ENCODE measurements at places on chromosomes 1 and 21.

GRCh38 chr1:16095447-16095846 is 22.0 kb upstream of the FAM131C start:
- no peak for DNase-seq

DNA sequence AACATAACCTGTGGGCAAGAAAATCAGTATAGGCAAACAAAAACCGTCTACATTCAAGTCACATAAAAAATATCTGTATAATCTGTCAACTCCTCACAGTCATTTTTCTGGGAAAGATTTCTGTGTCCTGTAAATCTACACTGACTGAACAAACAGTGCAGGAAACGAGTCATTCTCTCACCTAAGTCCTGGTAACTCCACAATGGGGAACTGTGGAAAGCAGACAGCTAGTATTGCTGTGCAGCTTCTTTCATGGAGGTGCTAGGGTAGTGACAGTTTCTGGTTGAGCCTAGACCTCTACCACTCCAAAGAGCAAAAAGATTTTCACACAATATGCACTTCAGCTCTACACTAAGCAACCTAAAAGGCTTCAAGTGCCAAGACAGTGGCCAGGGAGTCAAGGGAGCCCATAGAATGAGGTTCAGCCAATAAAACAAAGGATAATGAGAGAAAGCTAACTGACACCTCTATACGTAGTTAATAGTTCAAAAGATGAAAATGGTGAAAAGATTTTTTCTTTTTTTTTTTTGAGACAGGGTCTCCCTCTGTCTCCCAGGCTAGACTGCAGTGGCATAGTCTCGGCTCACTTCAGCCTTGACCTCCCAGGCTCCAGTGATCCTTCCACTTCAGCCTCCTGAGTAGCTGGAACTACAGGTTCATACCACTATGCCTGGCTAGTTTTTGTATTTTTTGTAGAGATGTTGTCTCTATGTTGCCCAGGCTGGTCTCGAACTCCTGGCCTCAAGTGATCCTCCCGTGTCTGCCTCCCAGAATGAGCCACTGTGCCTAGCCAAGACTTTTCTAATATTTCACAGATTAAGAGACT is 5.5 kb downstream of the PTP4A2 start:
- DNase-seq = no peak

GRCh38 chr1:31155216-31155806 is 84.4 kb downstream of the NKAIN1 start:
- no peak for DNase-seq

DNA sequence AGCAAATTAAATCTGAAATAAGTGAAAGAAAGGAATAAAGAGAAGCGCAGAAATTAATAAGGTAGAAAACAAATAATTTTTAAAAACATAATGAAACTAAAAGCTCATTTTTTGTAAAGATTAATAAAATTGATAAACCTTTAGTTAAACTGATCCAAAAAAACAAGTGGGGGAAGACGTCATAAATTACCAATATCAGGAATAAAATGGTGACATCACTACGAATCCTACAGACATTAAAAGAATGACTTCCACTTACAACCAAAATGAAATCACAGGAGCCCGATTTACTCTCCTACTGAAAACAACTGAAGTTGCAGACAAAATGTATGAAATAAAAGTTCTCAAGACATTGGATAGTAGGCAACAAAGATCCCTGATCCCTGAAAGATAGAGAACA is 68.1 kb upstream of the IFFO2 start:
- DNase-seq = no peak

DNA sequence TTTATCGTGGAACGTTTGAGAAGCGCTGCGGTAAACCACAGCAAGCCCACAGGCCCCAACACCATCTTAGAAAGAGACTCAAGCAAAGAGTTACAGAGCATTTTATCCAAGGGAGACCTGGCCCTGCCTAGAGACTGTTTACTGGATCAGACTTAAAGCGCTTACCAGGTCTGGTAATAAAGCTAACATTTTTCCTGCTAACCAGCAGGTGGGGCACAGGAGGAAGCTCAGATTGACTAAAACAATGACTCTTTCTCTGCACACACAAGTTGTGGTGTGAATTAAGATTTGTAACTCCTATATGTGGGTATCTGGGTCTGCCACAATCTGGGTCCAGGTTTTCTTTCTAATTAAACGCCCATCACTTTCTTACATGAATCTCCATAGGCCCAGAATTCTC is 136.5 kb upstream of the ETS2 start:
- no peak for DNase-seq

DNA sequence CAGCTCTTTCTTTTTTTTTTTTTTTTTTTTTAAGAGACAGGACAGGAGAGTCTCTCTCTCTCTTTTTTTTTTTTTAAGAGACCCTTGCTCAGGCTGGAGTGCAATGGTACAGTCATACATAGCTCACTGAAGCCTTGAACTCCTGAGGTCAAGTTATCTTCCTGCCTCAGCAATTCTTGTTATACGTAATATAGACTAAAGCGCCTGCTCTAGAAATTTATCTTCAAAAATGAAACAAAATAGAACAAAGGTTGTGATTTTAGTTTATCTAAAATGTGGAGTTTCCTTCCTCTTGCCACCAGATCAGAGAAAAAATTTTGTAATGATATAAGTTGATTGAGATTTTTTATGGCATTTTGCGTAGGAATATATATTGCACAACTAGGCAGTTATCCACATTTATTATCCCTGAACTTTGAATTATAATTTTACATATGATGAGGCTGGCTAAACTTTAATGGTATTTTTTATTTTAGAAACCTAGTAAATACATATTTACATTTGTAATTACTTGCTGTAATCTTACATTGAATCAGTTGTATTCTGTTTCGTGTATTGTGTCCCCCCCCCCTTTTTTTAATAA is 44.2 kb downstream of the MTF2 start:
- DNase-seq = no peak

DNA sequence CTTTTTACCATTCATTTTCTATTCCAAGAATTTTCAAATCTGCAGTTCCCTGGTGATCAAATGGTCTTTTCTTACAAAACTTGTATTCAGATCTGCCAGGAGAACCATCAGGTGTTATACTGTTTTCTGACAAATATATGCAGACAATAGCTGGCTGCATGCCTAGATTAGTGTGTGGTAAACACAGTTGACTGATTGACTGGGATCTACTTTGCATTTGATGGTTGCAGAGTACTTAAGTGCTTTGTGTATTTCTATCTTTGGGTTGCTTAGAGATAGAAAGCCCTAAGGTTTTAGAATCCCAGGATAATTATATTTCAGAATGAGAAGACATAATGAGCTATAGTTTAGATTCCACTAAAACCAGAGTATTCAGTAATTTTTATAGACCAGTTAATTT is 102.0 kb upstream of the CHODL start:
- no peak for DNase-seq

GRCh38 chr1:116346943-116347673 is 25.9 kb upstream of the ATP1A1 start:
- no peak for DNase-seq

DNA sequence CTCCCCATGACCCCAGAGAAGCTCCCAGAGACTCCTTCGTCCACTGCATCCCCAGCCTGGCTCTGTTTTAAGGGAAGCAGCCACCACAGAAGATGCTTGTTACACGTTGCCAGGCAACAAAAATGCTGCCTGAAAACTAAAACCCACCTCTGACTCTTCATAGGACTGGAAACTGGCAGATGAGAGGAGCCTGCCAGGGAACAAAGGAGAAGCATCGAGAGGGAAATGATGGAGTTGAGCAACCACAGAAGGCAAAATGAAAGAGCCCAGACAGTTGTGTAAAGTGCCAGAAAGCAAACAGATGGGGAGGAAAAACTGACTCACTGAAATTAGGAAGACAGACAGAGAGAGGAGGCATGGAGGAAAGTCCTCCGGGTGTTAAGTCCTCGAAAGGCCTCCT is 118.4 kb downstream of the KCNN3 start:
- no peak for DNase-seq

- DNase-seq = no peak
Measured at GRCh38 chr1:225427235-225428067, at the start of gene LBR. Gene LBR (minus strand): TSS chr1:225428038. CDS start chr1:225424075, 3,963 bp downstream.

GRCh38 chr1:9198538-9199361 is 35.8 kb upstream of the H6PD start:
- DNase-seq = no peak

DNA sequence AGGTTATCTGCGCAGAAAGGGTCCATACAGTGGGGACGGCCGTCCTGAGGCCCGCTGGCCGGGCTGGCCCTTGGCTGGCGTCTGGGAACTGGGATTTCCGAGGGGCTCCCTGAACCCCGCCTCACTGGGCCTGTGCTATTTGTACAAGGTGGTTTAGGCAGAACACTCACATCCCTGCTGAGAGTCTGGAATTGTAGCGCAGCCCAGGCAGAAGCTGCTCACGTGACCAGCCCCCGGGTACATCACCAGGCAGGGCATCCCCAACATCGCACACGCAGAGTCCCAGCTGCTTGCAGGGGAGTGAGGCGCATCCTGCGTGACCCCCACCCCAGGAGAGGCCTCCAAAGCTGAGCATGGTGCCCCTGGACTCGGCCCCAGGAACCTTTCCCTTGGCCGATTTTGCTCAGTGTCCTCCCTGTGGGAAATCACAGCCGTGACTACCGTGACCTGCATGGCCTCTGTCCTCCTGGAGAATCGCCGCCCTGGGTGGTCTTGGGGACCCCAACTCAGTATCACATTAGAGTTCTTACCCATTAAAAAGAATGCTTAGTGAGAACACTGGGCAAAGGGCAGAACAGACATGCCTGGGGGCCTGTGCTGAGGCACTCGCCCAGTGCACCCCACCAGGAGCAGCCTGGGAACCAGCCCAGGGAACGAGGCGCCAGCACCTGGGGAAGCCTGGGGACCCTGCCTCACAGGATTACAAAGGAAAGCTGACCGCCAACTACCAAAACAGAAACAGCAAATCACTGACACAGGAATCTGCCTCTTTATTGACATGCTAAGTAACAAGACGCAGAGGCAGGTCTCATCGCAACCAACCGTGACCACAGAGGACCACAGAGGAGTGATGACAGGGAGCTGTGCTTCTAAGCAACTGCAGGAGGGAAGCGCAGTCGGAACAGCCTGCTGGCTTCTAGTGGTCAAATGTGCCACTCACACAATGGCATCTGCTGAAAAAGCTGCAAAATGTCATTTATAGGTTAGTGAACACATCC is 33.5 kb downstream of the UBE2G2 start:
- peak; percentile 48 for DNase-seq

DNA sequence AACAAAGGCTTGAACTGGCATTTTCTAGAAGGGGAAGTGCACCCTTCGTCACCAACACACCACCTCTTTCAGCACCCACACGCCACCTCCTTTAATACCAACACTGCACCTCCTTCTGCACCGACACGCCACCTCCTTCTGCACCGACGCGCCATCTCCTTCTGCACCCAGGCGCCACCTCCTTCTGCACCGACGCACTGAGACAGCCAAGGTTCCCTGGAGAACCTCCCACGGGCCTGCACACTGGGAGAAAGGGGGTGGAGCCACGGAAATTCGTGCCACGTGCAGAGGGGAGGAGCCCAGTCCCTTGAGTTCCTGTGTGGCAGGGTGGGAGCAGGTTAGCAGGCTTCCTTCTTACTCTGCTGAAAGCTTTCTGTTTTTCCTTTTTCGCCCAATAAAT is 327.9 kb upstream of the C1orf174 start:
- no peak for DNase-seq

DNA sequence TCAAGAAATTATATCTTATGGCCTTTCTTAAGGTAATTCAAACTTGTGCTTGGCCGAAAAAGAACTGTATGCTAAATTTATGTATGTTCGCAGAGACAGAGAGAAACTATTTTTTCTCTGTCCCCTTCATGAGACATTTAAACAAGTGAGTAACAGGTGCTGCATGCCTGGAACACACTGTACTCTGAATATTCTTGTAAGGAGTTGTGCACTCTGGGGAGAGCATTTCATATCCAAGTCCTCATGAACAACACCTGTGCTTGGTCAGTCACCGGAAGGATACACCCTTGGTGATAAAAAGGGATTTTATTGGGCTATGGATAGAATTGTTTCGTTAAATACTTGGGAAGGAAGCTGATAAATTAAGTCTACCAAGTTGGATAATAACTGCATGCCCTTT is 220.8 kb upstream of the NRIP1 start:
- DNase-seq = no peak

DNA sequence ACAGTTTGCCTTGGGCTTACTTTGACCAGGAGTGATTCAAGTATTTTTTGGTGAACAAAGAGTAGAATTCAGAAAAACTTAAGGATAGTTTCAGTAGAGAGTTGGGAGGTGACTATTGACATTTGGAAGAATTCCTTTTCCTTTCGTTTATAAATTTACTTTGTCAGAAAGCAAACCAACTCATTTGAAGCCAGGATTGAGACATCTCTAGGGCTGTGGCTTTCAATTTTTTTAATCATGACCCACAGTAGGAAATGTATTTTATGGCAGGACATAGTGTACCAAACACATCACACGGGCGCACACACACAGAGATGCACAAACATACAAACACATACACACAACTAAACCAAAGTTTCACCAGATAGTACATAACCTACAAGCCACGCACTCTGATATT is 24.1 kb downstream of the NR5A2 start:
- DNase-seq = no peak

DNA sequence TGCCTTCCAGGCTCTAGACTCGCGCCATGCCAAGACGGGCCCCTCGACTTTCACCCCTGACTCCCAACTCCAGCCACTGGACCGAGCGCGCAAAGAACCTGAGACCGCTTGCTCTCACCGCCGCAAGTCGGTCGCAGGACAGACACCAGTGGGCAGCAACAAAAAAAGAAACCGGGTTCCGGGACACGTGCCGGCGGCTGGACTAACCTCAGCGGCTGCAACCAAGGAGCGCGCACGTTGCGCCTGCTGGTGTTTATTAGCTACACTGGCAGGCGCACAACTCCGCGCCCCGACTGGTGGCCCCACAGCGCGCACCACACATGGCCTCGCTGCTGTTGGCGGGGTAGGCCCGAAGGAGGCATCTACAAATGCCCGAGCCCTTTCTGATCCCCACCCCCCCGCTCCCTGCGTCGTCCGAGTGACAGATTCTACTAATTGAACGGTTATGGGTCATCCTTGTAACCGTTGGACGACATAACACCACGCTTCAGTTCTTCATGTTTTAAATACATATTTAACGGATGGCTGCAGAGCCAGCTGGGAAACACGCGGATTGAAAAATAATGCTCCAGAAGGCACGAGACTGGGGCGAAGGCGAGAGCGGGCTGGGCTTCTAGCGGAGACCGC is 2.0 kb upstream of the OLIG2 start:
- DNase-seq = no peak

GRCh38 chr1:206668351-206668750 is 16.4 kb upstream of the MAPKAPK2 start:
- DNase-seq = no peak

GRCh38 chr1:154861607-154862094 is 8.4 kb downstream of the KCNN3 start:
- no peak for DNase-seq

GRCh38 chr1:191022856-191023255 is 545.2 kb upstream of the BRINP3 start:
- DNase-seq = no peak

- DNase-seq = no peak
Measured at GRCh38 chr21:37356706-37357105, 9.9 kb upstream of the DYRK1A start.

GRCh38 chr1:66300972-66301451 is 232.9 kb upstream of the SGIP1 start:
- DNase-seq = no peak
